ENCODE measurements at places on chromosomes 2 and 18.

GRCh38 chr2:239202836-239203235 lies 198.0 kb downstream of the HDAC4 start:
- no peak for DNase-seq

DNA sequence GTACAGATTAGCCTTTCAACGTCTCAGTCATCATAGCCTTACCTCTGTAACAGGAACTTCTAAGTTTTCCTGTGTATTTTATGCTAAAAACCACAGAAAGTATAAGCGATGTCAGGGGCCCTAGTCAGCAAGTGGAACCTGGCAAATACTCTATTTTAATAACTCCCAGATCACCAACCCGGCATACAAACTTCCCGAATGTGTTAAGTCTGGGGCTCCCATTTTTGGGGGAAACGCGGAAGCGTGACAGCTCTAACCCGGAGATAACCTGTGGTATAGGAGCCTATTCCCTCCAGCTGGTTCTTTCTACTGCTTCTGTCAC lies 574 bp downstream of the NIFK start:
- DNase-seq = no peak

DNA sequence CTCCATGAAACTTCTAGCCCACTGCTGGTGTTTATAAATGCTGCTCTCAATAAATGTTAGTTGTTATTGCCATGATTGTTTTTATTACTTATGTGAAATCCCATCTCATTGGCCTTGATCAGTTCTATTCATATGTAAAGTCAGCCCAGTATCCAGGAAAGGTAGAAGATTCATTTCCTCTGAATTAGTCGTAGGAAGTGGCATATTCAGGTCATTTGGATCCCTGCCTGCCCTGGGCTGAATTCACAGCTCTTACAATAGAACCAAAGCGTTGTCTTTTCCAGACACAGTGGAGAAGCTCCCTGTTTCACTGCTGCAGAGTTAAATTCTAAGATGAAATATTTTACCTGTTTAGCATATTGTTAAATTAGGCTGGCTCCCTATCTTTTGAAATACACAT lies 70.3 kb downstream of the MAIP1 start:
- no peak for DNase-seq

- no peak for DNase-seq
These were observed 60.9 kb upstream of the FZD7 start for GRCh38 chr2:201972621-201973255.

DNA sequence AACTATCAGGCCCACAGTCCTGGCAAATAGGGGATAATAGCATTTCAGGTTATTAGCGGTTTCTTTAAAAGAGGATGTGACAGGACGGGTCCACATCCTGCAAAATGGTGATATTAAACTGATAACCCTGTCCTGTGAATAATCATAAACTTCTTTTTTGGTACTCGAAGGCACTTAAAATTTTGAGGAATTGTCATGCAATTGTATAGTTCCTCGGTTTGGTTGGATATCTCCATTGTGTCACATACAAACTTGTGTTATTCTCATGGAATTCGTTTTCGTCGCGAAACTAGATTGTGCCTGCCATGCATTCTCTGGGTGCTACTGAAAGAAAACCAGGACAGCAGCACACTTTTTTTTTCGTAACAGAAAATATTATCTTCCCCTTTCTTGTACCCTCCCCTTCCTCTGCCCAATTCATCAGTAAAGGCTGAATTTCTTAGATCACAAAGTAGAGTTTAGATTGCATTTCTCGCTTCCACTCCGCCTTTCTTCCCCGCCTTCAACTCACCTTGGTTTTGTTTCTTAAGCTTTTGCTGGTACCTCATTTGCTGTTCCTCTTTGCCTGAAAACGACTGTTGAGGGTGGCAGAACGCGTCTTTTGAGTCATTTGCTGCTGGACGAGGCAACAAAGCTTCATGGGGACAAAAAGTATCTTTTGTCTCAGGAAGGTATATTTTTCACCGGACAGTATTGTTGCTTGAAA lies 1.3 kb downstream of the CERS6 start:
- DNase-seq = no peak

GRCh38 chr2:238710787-238711186 lies 137.1 kb upstream of the TWIST2 start:
- DNase-seq = no peak

DNA sequence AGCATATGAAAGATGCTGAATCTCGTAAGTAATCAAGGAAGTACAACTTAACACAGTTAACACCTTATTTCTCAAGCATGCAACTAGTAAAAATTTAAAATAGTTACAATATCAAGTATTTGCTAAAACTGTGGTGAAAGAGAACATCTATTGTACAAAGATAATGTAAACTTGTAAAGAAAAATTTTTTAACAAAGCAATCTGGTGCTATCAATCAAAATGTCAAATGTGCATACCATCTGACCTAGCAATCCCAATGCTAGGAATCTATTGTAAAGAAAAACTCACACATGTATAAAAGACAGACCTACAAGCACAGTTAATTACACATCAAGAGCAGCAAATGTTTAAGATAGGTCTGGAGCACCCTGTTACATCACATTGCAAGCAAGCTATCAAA lies 90.1 kb downstream of the SLC66A3 start:
- DNase-seq = no peak

DNA sequence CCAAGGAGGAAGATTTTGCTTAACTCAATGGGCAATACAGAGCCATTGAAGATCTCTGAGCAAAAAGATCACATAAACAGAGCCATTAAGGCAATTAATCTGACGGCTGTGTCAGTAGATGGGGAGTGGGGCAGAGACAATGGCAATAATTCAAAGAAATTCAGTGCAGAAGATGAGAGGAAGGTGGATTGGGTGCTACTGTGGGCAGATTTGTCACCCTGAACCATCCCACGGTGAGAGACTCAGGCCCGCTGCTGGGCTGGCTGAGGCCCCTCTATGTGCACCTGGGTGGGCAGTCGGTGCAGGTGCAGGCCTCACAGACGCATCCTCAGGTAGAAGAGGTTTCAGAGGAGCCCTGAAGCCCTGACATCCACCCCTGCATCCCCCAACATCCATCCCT lies 458.6 kb downstream of the EIPR1 start:
- no peak for DNase-seq

DNA sequence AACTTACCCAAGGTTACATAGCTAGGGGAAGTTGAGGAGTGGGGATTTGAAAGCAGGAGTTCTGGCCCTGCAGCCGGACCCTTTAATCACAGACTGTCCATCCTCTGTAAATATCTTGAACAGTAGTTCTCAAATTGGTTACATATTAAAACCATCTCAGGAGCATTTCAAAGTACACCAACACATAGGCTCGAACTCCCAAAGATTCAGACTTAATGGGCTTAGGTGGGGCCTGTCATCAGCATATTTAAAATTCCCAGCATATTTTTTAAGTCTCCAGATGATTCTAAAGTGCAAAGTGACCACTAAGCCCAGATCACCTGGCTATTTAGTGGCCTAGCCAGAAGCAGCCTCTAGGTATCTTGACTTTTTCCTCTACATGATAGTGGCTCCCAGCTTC lies 192.2 kb downstream of the ZNF385B start:
- no peak for DNase-seq
